ENCODE measurements at places on chromosomes 12 and 14.

DNA sequence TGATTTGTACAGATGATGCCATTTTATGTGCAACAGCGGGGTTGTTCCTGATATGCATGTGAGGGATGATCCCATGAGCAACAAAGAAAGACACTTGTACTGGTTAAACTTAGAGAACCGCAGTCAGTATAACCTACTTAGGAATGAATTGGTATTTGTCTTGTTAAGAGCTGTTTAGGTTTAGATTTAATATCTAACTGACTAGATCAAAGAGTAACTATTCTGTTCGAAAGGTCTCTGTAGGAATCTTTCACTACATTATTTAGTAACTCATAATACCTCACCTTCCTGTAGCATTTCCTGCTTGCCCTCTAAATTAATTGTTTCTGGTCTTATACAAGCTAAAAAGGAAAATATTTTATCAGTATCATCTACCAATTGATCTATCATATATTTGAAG lies 350.4 kb downstream of the TRHDE start:
- no peak for DNase-seq
- H3K4me1 ChIP-seq = no peaks in the 10 kb centered on the region
- H3K27ac ChIP-seq = no peak overlapping the region
- H3K36me3 ChIP-seq = no peaks in the 10 kb centered on the region

DNA sequence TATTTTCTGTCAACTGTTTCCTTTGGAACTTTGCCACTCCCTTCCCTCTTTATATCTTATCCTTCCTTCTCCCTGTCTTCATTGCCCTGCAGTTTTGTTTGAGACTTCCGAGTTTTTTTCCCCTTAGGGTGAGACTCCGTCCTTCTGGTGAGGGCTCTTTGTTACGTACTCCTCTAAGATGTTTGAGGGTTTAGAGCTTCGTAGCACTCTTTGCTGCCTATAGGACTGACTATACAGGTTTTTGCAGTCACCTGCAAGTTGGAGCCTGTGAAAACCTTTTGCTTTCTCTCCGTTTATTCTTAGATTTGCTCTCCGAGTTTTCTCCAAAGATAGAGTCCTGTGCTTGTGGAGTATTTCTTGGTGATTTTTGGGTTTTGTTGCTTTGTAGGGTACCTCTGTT lies 41.7 kb upstream of the MYRFL start:
- no peak for DNase-seq
- no peaks in the 10 kb centered on the region for H3K27me3 ChIP-seq
- no peak overlapping the region for H3K27ac ChIP-seq
- no peaks in the 10 kb centered on the region for H3K4me1 ChIP-seq
- H3K36me3 ChIP-seq = peaks cover 13% of the 10 kb centered on the region

- no peaks in the 10 kb centered on the region for H3K27me3 ChIP-seq
- H3K27ac ChIP-seq = no peak overlapping the region
- H3K36me3 ChIP-seq = peaks cover 36% of the 10 kb centered on the region
- no peaks in the 10 kb centered on the region for H3K4me1 ChIP-seq
- DNase-seq = no peak
Observed at GRCh38 chr12:56146492-56147460, 5.6 kb upstream of the MYL6B start.

DNA sequence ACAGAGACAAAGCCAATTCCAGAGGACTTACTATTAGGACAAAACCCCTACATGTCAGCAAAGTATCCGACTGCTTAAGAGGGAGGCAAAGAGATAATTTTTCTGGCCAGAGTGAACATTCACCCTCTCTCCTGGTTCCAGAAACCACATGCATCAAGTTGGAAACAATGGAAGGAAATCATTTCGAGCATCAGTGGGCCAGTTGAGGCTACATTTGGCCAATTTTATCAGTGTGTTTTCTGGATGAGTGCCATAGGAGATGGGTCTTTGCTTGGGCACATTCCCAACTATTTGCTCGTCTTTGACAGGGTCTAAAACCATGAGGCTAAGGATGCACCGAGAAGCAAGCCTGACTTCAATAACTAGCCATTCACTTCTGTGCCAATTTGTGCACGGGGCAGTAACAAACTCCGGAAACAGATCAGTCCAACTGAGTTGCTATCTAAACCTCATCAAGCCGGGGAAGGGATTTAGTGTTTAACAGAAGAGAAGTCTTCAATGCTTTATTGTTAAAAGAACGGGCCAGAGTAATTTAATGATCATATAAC lies 17.4 kb downstream of the EGLN3 start:
- DNase-seq = no peak
- H3K27me3 ChIP-seq = no peaks in the 10 kb centered on the region
- peaks cover 11% of the 10 kb centered on the region for H3K36me3 ChIP-seq
- no peak overlapping the region for H3K4me3 ChIP-seq
- H3K27ac ChIP-seq = no peak overlapping the region

DNA sequence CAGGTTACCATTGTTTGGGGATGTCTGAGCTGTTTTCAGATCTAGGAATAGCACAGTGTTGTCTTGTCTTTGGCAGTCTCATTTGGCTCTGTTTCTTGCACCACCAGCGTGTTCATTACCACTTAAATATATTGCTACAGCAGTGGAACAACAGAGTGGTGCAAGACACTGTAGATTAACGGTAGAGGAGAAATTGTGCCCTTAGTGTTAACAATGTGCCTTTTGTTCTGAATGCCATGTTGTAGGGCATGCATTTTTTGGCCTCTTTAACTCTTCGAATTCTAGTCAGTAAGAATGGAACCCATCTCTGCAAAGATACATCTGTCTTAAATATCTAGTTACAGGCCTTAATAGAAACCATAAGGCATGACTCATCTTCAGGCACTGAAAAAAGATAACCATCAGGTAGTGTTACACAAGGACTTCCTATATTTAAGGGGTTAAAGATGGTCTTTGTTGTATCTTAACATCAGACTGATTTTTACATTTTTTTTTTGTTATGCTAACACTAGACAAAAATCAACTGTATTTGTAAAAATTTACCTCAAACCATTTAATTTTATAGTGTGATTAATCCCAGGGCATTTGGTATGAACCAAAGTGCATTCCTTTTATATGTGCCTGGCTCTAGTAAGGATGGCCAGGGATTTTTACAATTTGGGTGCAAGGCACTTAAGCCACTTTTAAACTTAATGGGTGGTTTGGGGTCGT lies 12.9 kb downstream of the DYRK2 start:
- H3K27ac ChIP-seq = no peak overlapping the region
- H3K4me1 ChIP-seq = no peaks in the 10 kb centered on the region
- DNase-seq = peak; percentile 55
- H3K27me3 ChIP-seq = no peaks in the 10 kb centered on the region

DNA sequence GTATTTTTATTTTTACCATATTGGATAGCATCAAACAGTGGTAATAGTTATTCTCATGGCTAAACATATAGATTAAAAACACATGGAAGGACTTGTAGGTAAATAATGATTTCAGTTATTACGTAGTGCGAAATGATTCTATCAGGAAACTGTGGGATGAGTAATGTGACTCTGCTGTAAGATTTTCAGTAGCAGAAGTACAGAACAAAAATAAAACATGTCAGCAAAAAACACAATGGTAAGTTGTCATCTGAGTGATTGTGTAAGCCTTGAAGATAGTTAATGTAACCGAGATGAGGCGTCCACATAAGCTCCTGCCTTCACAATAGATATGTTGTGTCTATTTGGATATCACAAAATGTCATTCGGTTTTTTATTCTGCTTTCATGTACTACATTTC lies 99.8 kb downstream of the BORCS5 start:
- H3K4me3 ChIP-seq = no peak overlapping the region
- H3K27ac ChIP-seq = no peak overlapping the region
- no peaks in the 10 kb centered on the region for H3K4me1 ChIP-seq
- no peaks in the 10 kb centered on the region for H3K36me3 ChIP-seq
- peak; percentile 22 for DNase-seq
- H3K27me3 ChIP-seq = no peaks in the 10 kb centered on the region

- no peak overlapping the region for H3K4me3 ChIP-seq
- H3K27me3 ChIP-seq = peaks cover 52% of the 10 kb centered on the region
- DNase-seq = peak; percentile 27
- no peak overlapping the region for H3K27ac ChIP-seq
Observed at GRCh38 chr12:106918746-106919145, 37.0 kb upstream of the TMEM263 start.

DNA sequence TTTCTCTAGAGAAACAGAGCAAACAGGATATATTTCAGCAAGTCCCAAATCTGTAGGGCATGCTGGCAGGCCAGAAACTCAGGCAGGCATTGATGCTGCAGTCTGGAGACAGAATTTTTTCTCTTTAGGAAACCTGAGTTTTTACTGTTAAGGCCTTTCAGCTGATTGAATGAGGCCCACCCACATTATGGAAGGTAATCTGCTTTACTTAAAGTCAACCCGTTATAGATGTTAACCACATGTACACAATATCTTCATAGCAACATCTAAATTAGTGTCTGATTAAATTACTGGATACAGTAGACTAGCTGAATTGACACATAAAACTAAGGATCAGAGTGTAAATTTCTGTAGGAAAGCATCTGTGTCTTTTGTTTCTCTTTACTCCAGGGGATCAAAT lies 65.2 kb downstream of the SRGAP1 start:
- H3K27me3 ChIP-seq = no peaks in the 10 kb centered on the region
- no peak overlapping the region for H3K4me3 ChIP-seq
- DNase-seq = no peak
- H3K27ac ChIP-seq = no peak overlapping the region
- H3K36me3 ChIP-seq = no peaks in the 10 kb centered on the region
- H3K4me1 ChIP-seq = no peaks in the 10 kb centered on the region

DNA sequence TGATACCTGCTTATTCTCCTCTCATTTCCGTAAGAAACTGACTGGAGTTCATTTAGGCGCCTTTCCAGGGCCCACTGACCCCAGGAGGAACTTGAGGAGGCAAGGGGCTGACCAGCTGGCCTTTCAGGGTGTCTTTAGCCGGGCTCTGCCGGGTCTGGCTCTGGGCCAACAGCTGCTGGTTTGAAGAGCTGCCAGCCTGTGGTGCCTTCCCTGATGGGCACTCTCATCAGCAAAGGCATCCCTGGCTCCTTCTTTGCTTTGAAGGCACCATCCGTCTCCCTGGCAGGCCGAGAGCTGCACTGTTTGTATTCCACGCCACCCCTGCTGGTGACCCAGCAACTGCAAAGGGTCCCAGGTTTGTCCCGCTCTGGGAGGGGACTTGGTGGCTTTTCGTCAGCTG lies 42.0 kb downstream of the IQSEC3 start:
- DNase-seq = no peak
- peak overlapping the region; percentile 80 for H3K4me3 ChIP-seq

- H3K4me1 ChIP-seq = peaks cover 41% of the 10 kb centered on the region
- no peaks in the 10 kb centered on the region for H3K27me3 ChIP-seq
- no peak for DNase-seq
- no peaks in the 10 kb centered on the region for H3K36me3 ChIP-seq
- no peak overlapping the region for H3K4me3 ChIP-seq
Observed at GRCh38 chr12:26749781-26750180, 83.2 kb downstream of the ITPR2 start.

GRCh38 chr12:69348162-69348938 lies at the start of gene LYZ:
Gene LYZ, plus strand, starts transcription at chr12:69348381. Its CDS starts 28 bp downstream, at chr12:69348409.
- no peaks in the 10 kb centered on the region for H3K36me3 ChIP-seq
- peaks cover 8% of the 10 kb centered on the region for H3K4me1 ChIP-seq
- peak within 1 kb of the TSS; percentile 54 for H3K4me3 ChIP-seq
- peak within 1 kb of the TSS; percentile 27 for H3K27ac ChIP-seq
- no peaks in the 10 kb centered on the region for H3K27me3 ChIP-seq

DNA sequence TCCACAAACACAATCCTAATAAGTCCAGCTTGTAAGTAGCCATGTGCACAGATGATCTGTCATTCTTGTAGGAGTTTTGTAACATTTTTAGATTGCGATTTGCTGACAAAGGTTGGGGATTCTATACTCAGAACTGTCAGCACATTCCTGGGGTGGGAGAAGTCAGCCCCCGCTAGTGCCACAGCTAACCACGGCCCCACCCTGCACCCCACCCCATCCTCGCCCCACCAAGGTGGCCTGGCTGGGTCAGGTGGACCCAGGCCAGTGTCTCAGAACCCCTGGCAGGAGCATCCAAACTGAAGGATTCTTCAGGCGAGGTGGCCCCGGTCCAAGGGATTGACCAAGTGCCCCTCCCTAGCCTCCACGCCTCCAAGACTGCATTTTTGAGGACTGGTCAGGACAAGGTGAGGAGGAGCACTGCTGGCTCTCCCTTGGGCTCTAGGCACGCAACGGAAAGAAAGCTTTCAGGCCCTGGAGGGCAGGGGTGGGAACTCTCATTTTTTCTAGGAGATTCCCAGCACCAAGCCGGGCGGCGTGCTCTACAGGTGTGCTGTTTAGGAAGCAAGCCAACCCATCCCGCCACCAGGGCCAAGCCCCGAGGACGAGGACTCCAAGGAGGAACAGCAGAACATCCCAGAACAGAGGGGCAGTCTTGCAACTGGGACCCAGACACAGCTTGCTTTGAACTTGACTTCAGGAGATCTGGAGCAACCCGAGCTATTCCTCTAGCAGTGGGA lies 172.8 kb downstream of the BCL11B start:
- H3K27ac ChIP-seq = no peak overlapping the region
- no peak for DNase-seq
- H3K36me3 ChIP-seq = no peaks in the 10 kb centered on the region
- peaks cover 4% of the 10 kb centered on the region for H3K27me3 ChIP-seq

DNA sequence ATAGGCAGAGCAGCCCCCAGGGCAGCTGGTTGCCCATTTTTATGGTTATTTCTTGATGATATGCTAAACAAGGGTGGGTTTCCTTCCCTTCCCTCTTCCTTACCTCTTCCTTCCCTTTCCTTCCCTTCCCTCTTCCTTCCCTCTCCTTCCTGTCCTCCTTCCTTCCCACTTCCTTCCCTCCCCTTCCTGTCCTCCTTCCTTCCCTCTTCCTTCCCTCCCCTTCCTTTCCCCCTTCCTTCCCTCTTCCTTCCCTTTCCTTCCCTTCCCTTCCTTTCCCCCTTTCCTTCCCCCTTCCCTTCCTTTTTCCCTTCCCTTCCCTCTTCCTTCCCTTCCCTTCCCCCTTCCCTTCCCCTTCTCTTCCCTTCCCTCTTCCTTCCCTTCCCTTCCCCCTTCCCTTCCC lies 87.7 kb downstream of the MAP1LC3B2 start:
- no peaks in the 10 kb centered on the region for H3K36me3 ChIP-seq
- H3K4me3 ChIP-seq = no peak overlapping the region
- DNase-seq = no peak
- H3K27me3 ChIP-seq = no peaks in the 10 kb centered on the region
- peaks cover 16% of the 10 kb centered on the region for H3K4me1 ChIP-seq

DNA sequence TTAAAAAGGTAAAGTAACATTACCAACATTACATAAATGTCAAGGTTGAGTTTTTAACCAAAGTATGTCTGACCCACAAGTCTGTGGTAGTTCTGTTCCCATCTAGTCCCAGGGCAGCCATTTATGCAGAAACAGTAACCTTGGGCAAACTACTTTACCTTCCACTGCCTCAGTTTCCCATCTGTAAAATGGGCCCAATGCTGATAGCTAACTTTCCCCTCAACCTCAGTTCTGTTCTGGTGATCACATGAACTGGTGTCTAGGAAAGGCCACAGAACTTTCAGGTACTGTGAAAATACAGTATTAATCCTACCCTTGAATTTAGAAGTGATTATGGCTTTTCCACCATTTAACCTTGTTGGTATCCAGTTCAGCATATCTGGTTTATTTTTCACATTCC lies 113.6 kb downstream of the ZFP36L1 start:
- no peaks in the 10 kb centered on the region for H3K36me3 ChIP-seq
- no peaks in the 10 kb centered on the region for H3K27me3 ChIP-seq
- H3K4me3 ChIP-seq = no peak overlapping the region
- peaks cover 39% of the 10 kb centered on the region for H3K4me1 ChIP-seq
- H3K27ac ChIP-seq = no peak overlapping the region
- DNase-seq = no peak

- no peak for DNase-seq
- no peaks in the 10 kb centered on the region for H3K27me3 ChIP-seq
- H3K27ac ChIP-seq = no peak overlapping the region
- H3K4me3 ChIP-seq = no peak overlapping the region
- H3K36me3 ChIP-seq = peaks cover 12% of the 10 kb centered on the region
Observed at GRCh38 chr12:45402288-45402687, 186.4 kb downstream of the ANO6 start.

All from common myeloid progenitor, CD34-positive (primary cell).